ENCODE measurements at places on chromosomes 3 and 15. TPM values are rescaled to one million over a fixed set of nuclear protein-coding genes. Genes with fewer than 3 reads are reported as not detected.

DNA sequence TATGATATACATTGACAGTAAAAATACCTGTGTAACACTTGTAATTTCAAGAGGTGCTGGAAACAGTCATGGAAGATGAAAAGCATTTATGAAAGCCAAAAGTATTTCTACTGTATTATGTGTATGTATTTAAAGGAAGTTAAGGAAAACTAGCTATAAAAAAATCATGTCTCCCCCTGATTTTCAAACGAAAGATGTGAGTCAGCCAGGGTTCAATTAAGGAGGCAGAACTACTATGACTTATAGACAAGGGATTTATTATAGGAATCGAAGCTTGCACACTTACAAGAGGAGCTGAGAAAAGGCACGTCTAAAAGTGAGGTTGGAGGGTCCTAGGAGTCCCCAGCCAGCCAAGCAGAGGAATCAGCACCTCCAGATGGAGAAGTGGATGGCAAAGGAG, 119.4 kb downstream of the SUCLG2 start:
- DNase-seq = no peak

DNA sequence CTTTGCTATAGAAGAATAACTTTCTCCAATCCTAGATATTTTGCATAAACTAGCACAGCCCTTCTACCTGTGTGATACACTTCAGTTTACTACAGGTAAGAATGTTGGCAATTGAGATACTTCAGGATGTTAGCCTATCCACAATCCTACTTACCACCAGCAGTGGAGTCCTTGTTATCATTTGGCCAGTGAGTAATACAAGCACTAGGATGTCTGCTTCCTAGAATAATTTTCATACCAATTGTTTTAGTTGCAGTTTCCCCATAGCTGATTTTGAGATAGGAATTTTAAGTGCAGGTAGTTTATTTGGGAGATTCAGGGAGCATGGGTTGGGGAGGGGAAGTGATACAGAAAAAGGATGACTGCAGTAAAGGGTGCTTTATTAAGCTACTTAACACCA, 147.2 kb downstream of the EPHA6 start:
- DNase-seq = no peak

DNA sequence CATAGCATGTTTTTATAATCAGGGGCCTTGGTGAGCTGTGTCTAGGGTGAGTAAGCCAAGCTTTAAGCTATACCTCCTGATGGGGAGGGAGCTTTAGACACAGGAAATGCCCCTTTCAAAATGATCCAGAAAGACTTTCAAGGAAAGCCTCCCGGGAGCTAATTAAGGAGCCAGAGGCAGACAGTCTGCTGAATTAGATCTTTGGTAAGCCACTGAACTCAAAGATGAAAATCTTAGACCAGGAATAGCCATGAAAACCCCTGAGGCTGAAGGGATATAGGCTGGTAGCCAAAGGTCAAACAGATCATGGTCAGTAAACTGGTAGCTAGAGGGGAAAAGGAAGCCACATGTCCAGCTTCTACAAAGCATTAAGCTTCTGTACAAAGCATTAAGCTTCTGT, 42.7 kb upstream of the GAP43 start:
- DNase-seq = no peak

DNA sequence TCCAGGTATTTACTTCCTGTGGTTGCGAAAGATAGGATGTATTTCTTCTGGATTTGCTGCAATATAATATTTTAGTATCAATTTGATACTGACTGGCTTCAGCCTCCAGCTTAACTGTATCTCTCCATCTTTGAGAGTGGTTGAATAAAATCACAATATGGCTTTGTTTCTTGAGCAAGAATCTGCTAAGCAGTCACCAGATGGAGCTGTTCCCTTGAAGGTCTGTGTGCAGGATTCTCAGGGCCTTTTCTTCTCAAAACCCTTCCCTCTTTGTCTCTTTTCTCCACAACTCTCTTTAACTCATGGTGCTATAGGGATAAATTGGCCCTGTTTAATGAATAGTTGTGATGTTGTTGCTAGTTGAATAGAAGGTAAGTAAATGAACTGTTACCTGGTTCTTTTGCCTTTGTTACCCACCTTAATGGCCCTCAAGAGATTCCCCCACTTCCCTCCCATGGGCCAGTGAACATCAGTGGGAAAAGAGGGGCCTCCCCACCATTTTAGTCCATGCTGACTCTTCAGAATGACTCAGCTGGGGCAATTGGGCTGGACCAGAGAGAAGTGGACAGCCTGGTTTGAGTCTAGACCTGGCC, 34.8 kb upstream of the RAB6B start:
- DNase-seq = peak; percentile 37

- DNase-seq = no peak
Observed at GRCh38 chr15:68791431-68792283, 29.0 kb downstream of the ANP32A start.

- peak; percentile 37 for DNase-seq
Observed at GRCh38 chr3:42490243-42490642, 12.2 kb upstream of the VIPR1 start.

DNA sequence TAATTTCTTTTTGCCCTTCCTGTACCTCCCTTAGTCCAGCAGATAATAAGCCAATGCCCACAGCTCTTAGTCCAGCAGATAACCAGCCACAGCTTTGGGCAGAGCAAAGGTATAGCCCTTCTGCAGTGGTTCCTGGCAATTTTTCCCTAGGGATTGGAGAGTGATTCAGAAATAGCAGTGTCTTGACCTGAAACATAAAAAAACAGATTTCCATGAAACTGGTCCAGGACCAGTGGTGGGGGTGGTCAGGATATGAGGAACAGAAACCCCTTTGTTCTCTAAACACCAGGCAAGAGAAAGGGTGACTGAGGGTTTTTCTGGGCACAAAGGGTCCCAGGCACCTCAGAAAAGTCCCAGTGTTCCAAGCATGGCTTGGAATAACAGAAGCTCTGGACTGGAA, 103.4 kb downstream of the ARRDC4 start:
- no peak for DNase-seq

Gene PIGZ
- 1.3 TPM for total RNA-seq

DNA sequence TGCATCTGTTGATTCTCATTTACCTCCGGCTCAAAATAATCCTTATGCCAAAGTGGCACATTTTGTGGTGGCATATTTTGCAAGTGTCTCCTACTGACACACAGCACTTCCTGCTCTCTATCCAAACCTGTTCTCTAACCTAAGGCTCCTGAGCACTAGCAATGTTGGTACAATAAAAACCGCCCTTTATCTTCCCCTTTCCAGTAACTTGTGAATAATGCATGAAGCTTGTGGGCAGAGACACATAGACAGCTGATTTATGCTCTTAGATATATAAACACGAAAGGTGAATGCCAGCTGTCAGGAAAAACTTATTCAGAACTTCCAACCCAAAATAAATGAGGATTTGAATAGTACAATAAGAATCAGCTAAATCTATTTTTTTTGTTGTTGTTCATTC, 34.6 kb upstream of the ARPIN start:
- no peak for DNase-seq

Gene KLHL25
- 3.6 TPM for total RNA-seq

DNA sequence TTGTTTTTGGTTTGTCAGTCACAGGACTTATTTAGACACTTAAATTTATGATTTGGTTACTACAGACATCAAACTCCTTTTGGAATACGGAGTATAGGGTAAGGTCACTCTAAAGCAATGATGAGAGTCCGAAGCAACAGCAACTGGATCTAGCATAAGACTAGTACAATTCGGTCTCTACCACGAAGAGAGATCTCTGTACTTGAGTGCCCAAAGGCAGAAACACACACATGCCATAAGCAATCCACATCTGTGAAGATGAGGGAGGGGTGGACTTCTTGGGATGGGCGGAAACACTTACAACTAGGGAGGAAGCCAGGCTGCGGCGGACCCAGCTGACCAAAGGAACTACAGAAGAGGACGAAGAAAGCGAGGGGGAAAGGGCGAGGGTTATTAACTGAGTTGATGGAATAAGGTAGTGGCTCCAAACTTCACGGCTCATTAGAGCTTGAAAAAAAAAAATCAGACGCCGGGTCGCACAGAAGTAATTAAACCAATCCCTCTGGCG, 595 bp downstream of the DPH6 start:
- DNase-seq = peak; percentile 40

Gene FGD5
- 84.3 TPM for total RNA-seq

Gene CEP97
- total RNA-seq = 17.7 TPM

Gene MLH1
- 32.5 TPM for total RNA-seq

DNA sequence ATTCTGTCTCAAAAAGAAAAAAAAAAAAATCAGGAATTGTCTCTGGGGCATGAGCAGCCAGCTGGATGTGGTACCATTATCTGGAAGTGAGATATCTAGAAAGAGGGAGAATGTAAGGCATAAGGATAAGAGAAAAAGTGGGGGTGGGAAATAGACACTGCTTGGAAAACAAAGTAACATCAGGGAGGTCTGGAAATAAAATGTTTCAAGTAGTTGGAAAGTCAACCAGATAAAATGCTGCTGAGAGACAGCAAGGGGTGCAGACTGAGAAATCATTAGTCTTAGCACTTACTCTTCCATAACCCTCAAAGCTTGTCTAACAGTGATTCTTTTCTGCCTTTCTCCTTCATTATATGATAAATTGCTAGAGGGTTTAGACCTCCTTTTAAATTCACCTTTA, 159.7 kb upstream of the TBL1XR1 start:
- no peak for DNase-seq

Gene GCHFR
- total RNA-seq = 10.6 TPM

Gene PLAAT1
- 0.26 TPM for total RNA-seq

GRCh38 chr3:196238612-196239560, 22.6 kb downstream of the SLC51A start:
- DNase-seq = no peak

GRCh38 chr15:85541744-85542143, 161.3 kb downstream of the AKAP13 start:
- DNase-seq = no peak

DNA sequence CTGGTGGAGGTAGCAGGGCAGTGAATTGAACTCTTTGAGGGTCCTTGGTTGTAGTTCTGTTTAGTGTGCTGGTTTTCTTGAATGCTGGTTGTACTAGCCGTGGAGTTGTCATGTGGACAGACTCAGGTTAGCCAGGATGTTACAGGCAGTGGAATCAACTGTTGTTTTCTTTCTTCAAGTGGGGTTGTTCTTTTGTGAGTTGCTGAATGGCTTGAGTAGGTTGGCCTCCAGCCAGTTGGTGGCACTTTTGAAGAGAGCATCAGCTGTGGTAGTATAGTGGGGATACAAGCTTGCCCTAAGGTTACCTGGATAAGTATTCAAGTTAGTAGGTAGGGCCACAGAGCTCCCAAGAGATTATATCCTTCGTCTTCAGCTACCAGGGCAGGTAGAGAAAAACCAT, 31.8 kb upstream of the RARB start:
- DNase-seq = no peak

Gene GOLGA6A
- not detected for total RNA-seq

GRCh38 chr15:67149068-67149772, 83.8 kb downstream of the SMAD3 start:
- DNase-seq = no peak
